ENCODE measurements at places on chromosomes 2 and 18.
A peak's percentile ranks its signal among the peaks of the same experiment; 100 is the strongest.

- no peak for DNase-seq
These were observed 357.6 kb downstream of the DSC3 start for GRCh38 chr18:30684825-30685481.

GRCh38 chr18:78934003-78934402 lies 45.6 kb upstream of the SALL3 start:
- DNase-seq, result no peak

DNA sequence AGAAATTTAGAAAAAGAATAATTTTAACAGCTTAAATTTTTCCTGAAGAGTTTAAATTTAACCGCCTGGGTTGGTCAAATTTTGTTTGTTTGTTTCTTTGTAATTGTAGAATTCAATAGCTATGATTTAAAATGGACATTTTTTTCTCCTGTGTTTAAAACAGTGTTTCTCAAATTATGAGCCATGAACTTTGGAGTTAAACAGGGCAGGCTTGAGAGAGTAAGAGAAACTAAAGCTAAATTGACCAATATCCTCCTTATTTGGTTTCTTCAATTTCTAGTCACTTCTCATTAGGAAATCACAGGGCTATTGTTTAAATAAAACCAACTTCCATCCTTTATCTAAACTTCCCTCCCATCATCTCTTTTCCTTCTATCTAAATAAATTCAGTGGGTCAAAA lies 21.9 kb downstream of the FN1 start:
- DNase-seq, result peak; percentile 16

GRCh38 chr2:173851141-173851641 lies 114.0 kb downstream of the SP3 start:
- no peak for DNase-seq

DNA sequence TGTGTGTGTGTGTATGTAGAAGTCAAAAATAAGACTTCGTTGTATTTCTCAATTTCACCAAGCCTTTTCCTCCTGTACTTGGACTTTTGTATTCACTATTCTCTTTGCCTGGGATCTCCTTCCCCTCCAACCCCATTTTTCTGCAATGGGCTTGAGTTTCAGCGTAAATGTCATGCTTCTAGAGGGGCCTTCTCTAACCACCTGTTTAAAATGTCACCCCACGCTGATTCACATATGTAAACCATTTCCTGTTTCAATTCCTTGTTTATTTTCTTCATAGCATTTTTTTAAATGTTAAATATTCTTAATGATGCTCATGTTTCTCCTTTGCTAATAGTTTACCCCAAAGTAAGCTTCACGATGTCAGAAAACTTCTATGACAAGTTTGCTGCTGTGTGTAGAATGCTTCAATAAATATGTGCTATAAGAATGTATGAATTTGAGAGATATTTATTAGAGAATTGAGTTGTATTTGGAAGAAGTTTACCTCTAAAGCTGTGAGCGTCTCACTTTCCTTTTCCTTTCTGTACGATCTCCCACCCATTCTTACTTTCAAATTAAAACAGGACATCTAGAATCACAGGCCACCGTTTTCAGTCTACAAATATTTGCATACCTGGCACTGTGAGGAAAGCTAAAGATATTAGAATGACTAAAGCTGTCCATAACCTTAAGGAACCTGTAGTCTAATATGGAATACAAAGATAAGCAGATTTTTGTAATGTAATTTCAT lies 762.4 kb downstream of the LRRTM4 start:
- DNase-seq, result no peak

DNA sequence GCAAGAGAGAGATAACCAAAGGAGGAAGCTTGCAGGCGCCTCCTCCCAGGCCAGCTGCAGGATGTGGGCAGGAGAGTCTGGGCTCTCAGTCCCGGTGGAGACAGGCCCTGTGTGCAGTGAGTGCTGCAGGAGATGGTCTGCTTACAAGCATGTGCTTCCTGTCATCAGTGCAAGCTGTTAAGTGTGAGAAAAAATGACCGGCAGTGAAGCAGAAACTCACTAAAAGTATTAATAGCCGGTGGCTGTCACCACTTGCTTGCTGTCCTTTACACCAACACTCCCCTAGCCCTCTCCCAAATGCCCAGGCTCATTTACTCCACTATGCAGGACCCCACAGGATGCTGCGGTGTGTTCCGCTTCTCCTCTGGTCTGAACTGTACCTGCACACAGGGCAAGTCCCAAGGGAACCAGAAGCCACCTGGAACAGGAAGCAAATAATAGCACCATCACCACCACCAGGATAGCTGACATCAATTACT lies 435.6 kb upstream of the HS6ST1 start:
- no peak for DNase-seq

DNA sequence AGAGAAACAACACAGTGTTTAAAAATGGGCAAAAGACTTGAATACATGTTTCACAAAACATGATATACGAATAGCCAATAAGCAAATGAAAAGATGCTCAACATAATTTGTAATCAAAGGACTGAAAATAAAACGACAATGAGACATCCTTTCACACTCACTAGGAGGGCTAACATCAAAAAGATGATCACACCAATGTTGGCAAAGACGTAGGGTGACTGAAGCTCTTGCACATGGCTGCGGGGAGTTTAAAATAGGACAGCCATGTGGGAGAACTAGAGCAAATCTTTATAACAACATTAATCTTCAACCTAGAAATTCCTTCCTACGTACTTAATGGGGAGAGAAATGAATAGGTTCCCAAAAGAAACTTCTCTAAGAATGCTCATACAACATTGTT lies 19.2 kb upstream of the SEH1L start:
- no peak for DNase-seq

- peak; percentile 97 for DNase-seq
These were observed 37.0 kb upstream of the METTL21A start for GRCh38 chr2:207662203-207662602.

DNA sequence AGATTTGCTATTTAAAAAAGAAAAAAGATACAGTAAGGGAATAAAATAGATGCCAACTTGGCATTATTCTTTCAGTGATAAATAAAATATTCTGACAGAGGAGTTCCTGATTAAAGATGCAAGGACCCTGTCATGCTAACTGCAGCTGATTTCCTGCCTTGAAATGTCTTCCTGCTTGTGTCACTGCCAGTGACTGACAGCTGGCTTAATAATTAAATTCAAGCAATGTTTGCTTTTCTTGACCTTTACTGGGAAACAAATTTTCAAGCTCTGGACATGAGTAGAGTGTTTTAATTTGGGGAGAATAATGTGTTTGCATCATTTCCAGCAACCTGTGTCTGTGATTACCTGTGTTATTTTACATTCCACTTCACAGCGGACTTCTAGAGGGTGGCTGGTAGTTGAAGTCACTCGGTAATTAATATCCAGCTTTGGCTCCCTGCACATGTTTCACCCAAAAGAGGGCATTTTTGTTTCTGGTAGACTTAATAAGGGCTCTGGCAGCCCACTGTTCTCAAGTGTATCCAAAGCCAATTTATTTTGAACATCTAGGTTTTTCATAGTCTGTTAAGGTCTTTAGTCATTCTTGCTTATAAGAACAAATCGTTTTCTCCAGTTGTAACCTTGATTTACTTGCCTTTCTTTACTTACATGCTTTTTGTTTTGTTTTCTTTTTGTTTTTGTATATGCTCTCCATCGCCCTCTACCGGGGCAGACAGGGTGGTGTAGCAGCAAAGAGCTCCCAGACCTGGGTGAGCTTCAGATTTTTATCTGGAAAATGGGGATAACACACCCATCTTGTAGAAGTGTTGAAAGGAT lies 48.5 kb upstream of the PROKR1 start:
- DNase-seq, result peak; percentile 49

- no peak for DNase-seq
These were observed 188.8 kb downstream of the ZEB2 start for GRCh38 chr2:144330951-144331673.

Measured in inflammatory macrophage treated with lipopolysaccharide for 4 hours (primary cell).